Naive thymus-derived CD8-positive, alpha-beta T cell (primary cell): ENCODE measurements at places on chromosomes 5 and 9. TPM values are rescaled to one million over a fixed set of nuclear protein-coding genes. Genes with fewer than 3 reads are reported as not detected.

Gene TXNDC8
- polyA plus RNA-seq: not detected

Gene ATG10
- polyA plus RNA-seq: 11.8 TPM

Gene CENPH
- polyA plus RNA-seq: 8.2 TPM

Gene SMIM32
- not detected for polyA plus RNA-seq

Gene FOXD4L6
- polyA plus RNA-seq: not detected
